ENCODE measurements at places on chromosomes 13 and 19.

GRCh38 chr13:50170447-50171037, 155.3 kb downstream of the KCNRG start:
- DNase-seq, result no peak

DNA sequence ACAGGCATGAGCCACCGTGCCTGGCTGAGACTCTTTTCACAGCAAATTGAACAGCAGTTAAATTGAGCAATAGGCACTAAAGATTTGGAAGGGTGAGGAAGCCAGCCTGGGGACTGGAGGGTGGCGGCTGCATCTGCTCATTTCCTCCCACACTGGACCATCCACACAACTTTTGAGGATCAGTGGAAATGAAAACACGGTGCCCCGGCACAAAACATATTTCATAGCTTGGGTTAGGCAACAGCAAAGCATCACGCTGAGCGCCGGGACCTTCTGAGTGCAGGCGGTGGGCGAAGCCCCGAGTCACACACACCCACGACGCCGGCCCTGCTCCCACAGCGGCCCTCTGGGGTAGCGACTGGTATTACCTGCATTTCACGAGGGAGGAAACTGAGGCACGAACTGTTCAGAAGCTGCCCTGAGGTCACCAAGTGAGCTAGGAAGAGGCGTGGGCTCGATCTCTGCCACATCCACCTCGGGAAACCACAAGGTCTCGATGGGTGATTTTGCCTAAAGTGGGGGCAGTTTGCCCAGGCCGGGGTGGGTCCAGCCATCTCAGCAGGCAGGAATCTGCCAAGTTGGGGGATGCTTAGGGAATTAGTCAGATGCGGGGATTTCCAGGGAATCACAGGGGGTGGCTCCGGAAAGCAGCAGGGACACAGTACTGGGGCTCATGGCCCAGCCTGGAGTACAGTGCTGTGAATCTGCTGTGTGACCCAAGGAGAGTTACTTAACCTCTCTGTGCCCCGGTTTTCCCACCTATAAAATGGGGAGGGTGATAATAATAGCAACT, 3.5 kb upstream of the SBNO2 start:
- no peak for DNase-seq

DNA sequence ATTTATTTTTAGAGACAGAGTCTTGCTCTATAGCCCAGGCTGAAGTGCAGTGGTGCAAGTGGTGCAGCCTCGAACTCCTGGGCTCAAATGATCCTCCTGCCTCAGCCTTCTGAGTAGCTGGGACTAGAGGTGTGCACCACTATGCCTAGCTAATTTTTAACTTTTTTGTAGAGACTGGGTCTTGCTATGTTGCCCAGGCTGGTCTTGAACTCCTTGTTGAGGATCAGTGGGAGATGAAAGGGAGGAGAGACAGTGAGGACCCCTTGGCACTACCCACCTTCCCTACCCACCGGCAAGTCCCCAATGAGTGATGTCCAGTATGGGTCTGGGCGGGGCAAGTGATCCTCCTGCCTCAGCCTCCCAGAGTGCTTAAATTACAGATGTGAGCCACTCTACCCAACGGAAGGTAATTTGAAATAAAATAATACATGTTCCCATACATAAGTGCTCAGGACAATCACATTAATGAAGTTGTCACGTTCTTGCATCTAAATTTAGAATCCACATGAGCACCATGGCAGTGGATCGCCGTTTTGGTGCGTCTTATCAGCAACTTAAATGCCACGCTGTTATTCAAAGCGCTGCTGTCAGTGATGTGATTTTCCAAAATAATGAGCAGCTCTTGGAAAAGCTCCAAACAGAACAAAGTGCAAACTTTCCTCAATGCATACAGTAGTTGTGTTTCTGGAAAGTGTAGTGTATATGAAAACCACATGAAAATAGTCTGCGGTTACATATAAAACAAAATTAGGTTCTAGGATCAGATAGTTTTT, 5.9 kb upstream of the ARL11 start:
- DNase-seq, result no peak

DNA sequence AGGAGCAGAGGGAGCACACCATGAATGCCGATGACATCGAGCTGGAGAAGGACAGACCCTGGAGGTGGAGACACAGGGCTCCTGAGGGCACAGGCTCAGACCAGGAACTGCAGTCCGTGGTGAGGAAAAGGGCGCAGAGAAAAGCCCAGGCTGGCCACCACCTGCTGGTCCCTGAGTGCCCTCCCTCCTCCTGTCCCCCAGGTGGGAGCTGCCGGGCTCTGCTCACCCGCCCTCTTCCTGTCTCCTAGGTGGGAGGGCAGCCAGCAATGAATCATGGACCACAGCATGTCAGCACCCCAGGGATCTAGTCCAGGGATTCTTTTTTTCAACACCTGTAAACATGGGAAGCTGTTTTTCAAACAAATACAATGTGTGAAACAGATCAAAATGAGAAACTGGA, 94.6 kb upstream of the ARHGEF7 start:
- no peak for DNase-seq

DNA sequence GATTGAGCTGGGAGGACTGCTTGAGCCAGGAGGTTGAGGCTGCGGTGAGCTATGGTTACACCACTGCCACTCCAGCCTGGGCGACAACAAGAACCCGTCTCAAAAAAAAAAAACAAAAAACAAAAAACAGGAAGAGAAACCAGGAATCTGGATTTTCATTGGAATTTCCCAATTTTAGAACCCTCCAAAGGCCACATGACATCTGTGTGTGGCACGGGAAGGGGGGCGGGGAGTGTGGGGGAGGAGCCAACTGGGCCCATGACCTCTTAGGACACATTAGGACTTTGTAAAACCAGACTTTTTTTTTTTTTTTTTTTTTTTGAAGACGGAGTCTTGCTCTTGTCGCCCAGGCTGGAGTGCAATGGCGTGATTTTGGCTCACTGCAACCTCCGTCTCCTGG, 21.2 kb upstream of the MYDGF start:
- no peak for DNase-seq

GRCh38 chr19:18090545-18091216, 3.9 kb upstream of the IL12RB1 start:
- DNase-seq, result no peak

DNA sequence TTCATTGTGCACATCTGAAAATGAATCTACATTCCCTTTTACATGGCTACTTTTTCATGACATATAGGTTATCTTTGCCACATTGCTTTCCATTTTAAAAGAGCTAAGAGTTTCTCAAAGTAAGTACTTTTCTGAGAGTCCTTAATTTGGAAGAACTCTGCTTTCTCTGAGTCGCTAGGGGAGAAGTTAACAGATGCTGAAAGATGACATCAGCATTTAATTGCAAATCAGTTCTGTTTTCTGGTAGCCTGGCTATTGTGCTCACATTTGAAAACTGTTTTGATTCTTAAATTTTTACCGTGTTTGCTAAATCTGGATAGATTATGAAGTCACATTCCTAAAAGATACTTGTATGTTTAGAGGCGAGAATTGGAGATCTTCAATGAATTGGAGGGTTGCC, 107.7 kb upstream of the C1QTNF9B start:
- no peak for DNase-seq

GRCh38 chr19:1309977-1310852, 24.5 kb downstream of the EFNA2 start:
- peak; percentile 11 for DNase-seq

DNA sequence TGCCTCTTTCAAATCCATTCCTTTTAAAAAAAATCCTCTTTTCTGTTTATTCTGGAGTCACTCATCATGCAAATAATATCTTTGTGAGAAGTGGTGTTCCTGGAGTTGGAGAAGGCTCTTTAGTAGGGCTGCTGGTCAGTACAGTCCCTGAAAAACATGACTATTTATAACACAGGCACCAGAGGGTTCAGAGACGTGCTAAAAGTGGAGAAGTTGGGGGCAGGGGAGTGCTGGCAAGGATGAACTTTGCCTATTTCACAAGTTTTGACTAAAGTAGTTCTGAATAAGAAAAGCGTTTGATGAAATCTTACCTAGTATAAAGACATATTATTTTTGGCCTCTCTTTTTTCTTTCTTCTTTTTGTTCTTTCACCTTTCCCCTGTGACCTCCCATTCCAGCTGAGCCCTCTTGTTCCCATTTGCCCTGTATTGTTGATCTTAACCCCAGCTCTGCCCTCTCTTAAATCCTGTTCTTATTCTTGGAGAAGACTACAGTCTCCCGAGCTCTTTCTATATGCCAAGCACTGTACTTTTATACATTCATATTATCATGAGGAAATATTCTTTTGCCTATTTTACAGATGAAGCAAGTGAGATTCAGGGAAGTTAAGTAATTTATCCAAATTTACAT, 129.1 kb downstream of the TM9SF2 start:
- no peak for DNase-seq

- peak; percentile 58 for DNase-seq
Measured at GRCh38 chr19:38388349-38389100, at the start of gene SPRED3. Gene SPRED3, plus strand, starts transcription at chr19:38388697. Its CDS starts 1,606 bp downstream, at chr19:38390303.

- DNase-seq, result no peak
Measured at GRCh38 chr19:13209484-13210338, 59.5 kb downstream of the IER2 start.

GRCh38 chr13:28322256-28322905, 172.5 kb downstream of the FLT1 start:
- no peak for DNase-seq

DNA sequence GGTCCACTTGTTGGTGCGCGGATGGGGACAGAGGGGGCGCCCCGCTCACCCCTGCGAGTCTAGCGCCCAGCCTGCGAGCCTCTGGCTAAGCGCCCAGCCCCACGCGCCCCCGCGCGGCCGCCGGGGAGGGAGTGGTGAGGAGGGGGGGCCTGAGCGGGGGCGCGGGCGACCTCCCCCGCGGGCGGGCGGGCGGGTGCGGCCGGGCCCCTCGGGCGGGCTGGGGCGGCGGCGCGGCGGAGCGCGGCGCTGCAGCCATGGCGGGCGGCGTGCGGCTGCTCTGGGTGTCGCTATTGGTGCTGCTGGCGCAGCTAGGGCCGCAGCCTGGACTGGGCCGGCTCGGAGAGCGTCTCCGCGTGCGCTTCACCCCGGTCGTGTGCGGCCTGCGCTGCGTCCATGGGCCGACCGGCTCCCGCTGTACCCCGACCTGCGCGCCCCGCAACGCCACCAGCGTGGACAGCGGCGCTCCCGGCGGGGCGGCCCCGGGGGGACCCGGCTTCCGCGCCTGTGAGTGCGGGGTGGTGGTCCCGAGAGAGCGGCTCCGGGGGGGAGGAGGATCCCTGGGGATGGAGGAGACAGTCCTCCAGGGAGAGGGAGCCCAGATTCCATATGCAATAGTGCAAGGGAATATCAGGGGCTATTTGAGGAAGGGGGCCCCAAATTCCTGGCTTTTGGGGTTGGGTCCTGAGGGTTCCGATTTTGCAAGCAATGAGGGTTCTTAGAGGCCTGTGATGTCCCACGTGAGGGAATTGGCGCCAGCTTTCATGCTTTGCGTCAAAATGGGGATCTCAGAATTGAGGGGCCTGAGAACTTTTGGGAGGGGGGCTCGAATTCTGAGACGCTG, at the start of gene LTBP4:
Gene LTBP4, plus strand, starts transcription at position 236 of the 841 bp plus-strand sequence. Its CDS starts 19 bp downstream, at position 255.
- no peak for DNase-seq

DNA sequence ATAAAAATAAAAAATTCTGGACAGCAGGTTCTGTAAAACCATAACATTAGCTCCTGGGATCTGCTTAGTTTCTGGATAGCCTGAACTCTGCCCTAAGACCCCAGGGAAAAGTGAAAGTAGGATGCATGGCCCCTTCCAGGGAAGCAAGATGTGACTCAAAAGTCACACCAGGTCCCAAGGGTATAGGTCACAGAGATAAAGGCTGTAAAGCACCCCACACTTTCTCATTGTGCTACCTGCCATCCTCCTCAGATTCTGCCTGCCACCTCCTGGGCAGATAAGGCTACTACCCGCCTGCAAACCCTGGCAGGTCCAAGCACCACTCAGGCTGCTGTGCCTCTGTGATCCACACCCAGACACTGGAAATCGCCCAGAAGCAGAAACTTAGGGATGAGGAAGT, 20.6 kb downstream of the FFAR2 start:
- DNase-seq, result peak; percentile 58

GRCh38 chr13:74682746-74683145, 548.5 kb upstream of the KLF12 start:
- DNase-seq, result no peak

GRCh38 chr19:48401287-48401686, 7.8 kb downstream of the GRIN2D start:
- no peak for DNase-seq

DNA sequence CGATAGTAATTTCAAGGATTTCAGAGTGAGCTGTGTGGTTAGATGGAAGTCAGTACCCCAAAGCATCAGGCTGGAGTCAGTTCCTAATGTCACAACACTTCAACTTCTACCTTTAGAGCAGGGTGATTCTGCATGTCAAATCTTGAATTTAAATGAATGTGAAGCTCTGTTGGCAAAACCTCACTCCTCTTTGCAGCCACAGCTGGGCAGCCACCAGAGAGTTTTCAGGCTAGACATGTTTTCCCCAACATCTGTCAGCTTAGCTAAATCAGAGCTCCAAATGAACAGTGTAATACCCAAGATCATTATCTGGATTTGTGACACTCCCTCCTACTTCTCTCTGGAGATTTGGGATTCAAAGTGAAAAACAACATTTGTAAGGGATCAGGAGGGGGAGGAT, 33.7 kb upstream of the OLFM4 start:
- DNase-seq, result no peak

Measured in T47D (cell line).